ENCODE measurements at places on chromosomes 1 and 21.

DNA sequence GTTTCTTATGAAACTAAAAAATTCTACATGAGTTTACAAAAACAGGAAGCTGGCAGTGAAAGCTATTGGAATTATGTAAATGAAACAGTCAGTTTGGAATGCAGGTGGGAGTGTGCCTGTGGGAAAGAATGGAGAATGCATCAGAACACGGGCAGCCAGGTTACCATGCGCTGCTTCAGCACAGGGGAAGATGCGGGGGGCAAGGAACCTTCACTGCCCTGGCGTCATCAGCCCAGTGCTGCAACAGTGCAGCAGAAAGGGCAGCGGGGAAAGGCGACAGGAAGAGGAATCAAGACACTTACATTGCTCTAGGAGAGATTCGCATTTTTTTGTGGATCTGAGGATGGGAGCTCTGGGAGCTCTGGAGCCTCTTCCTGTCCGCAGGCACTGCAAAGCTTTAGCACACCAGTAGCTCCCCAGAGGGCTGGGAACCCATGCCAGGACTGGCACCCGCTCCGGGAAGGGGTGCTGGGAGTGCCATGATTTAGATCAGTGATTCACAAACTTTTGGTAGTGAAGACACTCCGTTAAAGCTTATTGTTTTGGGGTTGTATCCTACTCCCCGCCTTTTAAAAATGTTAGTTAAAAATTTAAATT is 64.1 kb upstream of the WDR26 start:
- no peak for DNase-seq

- no peak for DNase-seq
Measured at GRCh38 chr1:98870959-98871903, 133.4 kb downstream of the PLPPR5 start.

- DNase-seq: no peak
Measured at GRCh38 chr21:27268290-27268689, 301.4 kb upstream of the ADAMTS5 start.

GRCh38 chr1:232951180-232951579 is 769 bp downstream of the NTPCR start:
- no peak for DNase-seq

- no peak for DNase-seq
Measured at GRCh38 chr1:107557095-107557494, 407.9 kb downstream of the VAV3 start.

GRCh38 chr1:15598436-15598835 is 13.6 kb upstream of the AGMAT start:
- no peak for DNase-seq
